ENCODE measurements at places on chromosomes 4 and X.

DNA sequence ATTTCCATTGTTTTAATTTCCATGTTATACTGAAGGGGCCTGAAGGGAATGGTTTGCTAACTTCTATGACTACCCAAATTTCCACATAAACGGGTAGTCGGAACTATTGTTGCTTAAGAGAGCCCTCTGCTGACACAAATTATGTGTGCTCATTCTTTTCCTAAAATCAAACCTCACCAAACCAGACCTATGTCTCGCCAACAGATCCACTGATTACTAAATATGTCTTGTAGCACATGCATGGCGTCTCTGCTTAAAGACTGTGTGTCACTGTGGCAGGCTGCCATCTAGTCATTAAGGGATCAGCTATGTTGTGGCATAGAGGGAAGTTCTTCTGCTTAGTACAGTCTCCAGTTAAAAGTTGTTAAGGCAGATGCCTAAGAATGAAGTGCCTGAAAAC lies 25.1 kb downstream of the PIR start:
- peak; percentile 21 for DNase-seq

DNA sequence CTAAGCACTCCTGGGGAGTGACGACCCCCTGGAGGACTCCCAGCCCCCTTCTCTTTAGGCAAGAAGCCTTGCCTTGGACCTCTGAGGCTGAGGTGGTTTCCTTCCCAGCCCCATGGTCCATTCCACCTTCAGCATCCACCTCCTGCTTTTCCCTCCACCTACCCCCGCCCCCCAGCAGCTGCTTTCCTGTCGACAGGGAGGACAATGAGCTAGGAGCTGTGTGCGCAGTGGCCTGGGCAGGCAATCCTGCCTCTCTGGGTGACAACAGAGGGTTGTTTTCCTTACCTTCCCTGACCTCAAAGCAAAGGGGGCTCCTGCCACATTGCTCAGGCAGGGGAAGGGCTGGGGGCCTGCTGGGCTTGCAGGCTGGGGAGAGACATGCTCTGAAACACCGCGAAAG lies 123.5 kb downstream of the BCOR start:
- no peak for DNase-seq

DNA sequence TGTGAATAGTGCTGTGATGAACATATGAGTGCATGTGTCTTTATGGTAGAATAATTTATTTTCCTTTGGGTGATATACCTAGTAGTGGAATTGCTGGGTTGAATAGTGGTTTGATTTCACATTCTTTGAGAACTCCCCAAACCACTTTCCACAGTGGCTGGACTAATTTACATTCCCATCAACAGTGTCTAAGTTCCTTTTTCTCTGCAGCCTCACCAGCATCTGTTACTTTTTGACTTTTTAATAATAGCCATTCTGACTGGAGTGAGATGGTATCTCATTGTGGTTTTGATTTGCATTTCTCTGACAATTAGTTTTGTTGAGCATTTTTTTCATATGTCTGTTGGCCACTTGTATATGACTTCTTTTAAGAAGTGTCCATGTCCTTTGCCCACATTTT lies 29.1 kb downstream of the JADE3 start:
- DNase-seq = no peak

DNA sequence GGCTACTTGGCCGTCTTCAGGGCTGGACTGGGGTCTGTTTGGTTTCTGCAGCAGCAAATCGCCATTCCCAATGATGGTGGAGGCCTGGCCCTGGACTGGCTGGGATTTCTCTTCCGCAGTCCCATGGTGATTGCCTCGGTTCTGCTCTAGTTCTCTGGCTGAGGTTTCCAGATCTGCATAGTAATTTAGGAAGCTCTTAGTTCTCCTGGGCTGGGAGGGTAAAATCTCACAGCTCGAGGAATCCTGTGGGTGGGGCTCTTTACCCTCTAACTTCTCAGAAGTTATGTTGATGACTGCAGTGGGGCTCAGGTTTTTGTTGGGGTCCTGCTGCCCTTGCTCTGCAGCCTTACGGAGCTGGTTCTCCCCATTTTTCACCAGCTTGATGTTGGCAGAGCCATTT lies 200.6 kb downstream of the APBB2 start:
- no peak for DNase-seq

DNA sequence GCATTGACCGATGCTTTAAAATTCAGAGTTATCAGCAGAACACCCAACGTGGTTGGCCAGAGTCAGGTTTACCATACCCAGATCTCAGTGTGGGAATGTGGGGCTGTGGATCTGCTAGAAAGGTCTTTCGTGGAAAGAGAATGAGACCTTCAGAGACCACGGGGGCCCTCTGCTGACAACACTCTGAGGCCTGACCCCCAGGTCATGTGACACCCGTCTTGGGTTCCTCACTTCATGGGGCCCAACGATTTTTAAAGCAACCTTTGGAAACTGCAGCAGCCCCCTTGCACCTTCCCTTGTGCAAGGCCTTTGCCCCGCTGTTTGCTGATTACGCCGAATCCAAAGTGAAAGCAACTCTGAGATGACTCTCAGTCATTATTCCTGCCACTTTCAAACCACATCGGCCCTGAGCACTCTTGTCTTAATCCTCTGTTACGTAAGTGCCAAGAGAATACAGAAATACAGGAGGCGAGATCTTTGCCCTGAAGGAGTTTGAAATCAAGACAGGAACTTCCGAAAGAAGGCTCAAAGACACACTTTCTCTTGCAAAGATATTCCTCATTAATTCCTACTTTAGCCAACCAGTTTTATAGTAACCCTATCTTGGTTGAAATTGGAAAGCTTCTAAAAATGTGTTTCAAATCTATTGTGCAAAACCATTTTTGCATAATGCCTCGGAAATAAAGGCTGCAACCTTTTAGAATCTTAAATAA lies 88.3 kb downstream of the EVC2 start:
- DNase-seq = no peak

- no peak for DNase-seq
These were observed 409.8 kb upstream of the GALNT7 start for GRCh38 chr4:172758586-172759340.

GRCh38 chr4:176882206-176882605 lies 89.5 kb upstream of the VEGFC start:
- no peak for DNase-seq

GRCh38 chrX:102627640-102628039 lies 23.6 kb upstream of the GPRASP1 start:
- DNase-seq = no peak

DNA sequence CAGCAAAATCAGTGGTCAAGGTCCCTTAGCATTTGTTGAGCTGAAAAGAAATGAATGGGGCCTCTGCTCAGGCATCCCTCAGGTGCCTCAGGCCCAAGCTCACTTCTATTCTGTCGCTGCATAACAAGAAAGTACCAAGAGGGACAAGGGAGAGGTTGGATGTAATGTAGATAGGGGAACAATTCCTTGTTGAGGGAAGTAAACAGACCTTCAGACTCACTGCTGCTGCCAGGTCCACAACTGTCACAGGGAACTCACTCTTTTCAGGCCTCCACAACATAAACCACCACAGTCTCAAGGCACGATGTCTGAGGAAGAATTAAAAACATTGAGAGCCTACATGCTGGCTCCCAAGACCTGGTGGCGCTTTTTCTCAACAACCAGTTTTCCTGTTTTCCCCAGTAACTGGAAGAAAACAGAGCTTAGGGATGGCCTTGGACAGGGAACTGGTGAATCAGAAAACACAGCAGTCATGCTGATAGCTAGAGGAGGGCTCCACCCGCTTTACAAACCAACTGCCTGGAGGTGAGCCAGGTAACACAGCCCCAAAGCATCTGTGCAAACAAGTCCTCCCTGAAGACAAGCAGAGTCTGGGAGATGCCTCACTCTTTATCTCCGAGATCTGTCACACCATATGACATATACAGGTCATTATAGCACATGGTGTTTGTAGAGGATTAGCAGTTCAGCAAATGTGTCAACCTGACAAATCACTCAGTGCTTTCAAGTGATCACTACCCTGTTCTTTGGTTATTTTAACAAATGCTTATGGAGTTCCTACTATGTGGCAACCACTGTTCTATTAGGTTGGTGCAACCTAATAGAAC lies 14.3 kb upstream of the AWAT1 start:
- DNase-seq = peak; percentile 37

GRCh38 chr4:158164768-158165213 lies 8.0 kb downstream of the GASK1B start:
- no peak for DNase-seq

- DNase-seq = no peak
These were observed 27.9 kb downstream of the PPARGC1A start for GRCh38 chr4:23861897-23862296.
